ENCODE measurements at places on chromosomes 4 and X.

DNA sequence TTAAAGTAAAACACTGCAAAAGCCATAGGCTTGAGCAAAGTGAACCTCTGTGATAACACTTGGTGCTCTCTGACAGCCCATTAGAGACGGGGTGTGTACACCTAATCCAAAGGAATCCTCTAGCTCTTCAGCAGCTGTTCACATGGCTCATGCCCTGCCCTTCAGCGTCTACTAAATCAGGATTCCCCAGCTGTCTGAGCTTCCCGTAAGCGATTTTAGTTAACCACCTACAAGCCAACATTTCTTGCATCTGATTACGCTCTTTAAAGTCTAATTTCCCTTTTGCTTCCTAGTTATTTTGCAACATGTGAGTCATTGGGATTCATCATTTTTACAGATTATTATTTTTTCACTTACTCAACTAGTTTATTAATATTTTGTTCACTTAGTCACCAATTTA, 6.5 kb downstream of the DMD start:
- DNase-seq = no peak

- DNase-seq = no peak
These were observed 277.3 kb downstream of the CHIC1 start for GRCh38 chrX:73840120-73840924.

GRCh38 chrX:69107747-69108401, 57.4 kb downstream of the PJA1 start:
- no peak for DNase-seq

DNA sequence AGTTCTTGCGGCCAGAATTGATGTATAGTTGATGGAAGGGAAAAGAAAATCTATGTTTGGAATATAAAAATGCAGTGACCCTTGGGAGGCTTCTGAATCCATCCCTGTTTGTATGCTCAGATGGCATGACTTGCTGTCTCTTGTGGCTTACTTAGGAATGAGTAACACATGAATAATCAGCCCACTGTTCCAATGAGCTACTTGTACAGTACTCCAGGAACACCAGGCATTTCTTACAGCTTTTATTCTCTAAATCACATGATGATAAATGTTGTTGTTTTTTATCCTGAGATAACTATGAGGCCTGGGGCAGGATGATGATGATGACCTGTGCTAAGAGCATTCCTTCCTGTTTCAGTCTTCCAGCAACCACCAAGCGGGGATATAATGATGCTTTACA, 18.9 kb downstream of the TMPRSS11E start:
- no peak for DNase-seq

GRCh38 chr4:30882995-30883675, 163.0 kb downstream of the PCDH7 start:
- DNase-seq = no peak

- DNase-seq = no peak
These were observed 141.0 kb downstream of the MAB21L2 start for GRCh38 chr4:150722908-150723362.

- peak; percentile 38 for DNase-seq
These were observed 113.4 kb upstream of the FAM241A start for GRCh38 chr4:112031712-112032328.

DNA sequence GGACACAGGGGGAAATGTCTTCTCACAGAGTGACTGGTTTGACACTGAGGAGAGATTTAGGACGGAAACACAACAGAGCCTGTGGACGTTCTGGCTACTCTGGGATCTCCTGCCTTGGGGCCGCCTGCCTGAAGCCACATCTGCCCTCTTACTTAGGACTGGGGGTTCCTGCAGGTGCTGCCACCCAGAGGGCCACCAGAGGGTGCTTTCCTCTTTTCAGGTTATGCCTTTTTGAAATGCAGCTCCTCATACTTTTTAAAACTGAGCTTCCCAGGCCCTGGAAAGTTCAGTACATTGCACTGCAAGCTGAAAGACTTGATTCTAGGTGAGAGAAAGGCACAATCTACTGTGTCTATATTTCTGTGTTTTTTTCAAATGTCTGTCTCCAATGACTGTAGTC, 92.2 kb upstream of the PGRMC2 start:
- no peak for DNase-seq

DNA sequence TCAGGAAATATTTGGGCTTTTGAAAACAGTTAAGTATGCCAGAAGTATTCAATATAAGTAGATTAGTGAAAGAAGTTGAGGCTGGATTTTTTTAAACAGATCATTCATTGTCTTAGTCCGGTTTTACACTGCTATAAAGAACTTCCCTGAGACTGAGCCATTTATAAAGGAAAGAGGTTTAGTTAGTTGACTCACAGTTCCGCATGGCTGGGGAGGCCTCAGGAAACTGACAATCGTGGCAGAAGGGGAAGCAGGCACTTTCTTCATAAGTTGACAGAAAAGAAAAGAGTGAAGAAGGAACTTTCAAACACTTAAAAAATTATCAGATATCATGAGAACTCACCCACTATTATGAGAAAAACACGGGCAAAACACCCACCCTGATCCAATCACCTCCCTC, 31.1 kb upstream of the CYLC1 start:
- DNase-seq = no peak

DNA sequence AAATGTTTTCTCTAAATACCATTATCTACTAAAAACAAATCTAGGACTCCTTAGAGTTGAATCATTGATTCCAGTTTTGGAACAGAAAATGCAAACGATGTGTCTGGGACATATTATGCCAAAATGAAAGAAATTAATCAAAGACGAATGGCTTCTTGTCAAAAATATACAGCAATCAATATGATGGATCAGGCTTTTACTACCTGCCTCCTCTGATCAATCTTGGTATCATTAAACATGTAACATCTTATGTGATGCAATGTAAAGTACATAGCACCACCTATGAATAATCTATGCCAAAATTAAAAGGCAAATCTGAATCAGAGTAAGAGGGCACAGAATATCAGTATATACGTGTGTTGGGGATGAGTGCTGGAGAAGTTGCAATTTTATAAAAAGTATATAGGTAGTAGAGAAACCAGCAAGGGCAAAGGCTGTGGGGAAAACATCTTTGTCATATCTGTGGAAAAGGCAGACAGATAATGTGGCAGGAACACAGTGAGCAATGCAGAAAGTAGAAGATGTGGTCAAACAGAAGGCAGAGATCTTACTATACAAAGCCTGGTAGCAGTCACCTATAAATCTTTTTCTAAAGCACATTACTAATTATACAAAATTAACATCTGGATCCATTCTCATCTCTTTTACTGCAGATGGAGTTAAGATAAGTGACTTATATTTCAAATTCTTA, 152.7 kb downstream of the ANTXR2 start:
- DNase-seq = no peak

DNA sequence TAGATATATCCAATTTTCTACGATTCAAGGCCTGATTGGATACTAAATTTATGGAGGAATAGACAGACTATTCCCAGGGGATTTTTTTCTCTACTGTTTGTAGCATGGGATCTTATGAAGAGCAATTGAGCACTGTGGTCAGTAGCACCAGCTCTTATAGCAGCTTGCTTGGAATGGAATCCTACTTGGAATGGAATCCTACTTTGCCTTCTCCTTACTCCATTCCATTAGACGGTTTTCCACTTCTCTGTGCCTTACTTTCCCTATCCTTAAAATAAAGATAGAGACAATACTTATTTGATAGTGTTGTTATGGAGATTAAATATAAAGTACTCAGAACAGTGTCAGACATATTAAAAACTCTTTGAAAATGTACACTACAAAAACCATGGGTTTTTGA, 133.5 kb downstream of the BTC start:
- DNase-seq = no peak

GRCh38 chr4:184408021-184408683, 66.2 kb downstream of the IRF2 start:
- DNase-seq = no peak

Measured in endothelial cell (in vitro differentiated cells).